ENCODE measurements at places on chromosomes 7 and 10.

DNA sequence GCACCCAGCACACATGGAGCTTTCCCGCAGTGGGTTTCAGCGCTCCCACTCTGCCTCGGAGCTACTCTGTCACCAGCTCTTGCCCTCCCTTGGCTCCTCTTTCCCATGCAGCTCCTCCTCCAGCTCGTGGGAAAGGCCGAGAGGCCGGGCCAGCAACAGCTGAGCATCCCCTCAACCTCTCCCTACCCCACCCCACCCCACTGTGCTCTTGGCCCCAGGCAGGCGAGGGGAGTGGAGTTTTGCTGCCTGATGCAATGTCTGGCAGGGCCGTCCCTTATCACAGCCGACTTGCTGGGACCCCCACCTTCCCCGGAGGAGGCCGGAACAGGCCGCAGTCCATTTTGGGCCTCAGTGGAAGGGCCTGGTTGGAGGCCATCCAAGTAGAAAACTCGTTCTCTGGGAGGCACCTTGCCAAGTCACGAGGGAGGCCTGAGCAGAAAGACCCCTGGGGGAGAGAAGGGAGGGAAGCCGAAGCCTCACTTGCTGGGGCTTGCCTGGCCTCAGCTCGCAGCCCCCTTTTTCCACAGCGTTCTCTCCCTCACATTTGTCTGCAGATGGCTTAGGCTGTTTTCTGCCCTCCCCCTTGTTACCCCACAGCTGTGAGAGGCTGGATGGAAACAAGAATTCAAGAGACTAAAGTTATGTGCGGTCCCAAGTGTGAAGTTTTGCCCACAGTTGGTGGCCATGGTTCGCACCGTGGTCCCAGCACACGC, 35.3 kb downstream of the CHST3 start:
- DNase-seq, result no peak

GRCh38 chr7:148712678-148713329, 14.1 kb downstream of the CUL1 start:
- DNase-seq, result no peak

GRCh38 chr7:115662120-115662519, 368.4 kb downstream of the TFEC start:
- no peak for DNase-seq

DNA sequence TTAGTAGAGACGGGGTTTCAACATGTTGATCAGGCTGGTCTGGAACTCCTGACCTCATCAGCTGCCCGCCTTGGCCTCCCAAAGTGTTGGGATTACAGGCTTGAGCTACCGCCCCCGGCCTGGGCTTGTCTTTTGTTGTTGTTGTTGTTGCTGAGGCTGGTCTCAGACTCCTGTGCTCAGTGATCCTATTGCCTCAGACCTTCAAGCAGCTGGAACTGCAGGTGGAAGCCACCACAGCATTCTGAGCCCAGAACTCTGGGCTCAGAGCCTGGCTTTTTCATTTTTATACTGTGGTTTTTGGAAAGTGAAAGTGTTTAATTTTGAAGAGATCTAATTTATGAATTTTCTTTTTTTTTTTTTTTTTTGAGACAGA, 16.2 kb upstream of the DNAJB6 start:
- no peak for DNase-seq

- DNase-seq, result no peak
Measured at GRCh38 chr10:133100706-133101415, 13.1 kb downstream of the ADGRA1 start.

GRCh38 chr7:79216236-79216635, 237.2 kb downstream of the MAGI2 start:
- no peak for DNase-seq
